ENCODE measurements at places on chromosomes 6 and 20.

- no peak for DNase-seq
Measured at GRCh38 chr6:144361016-144361415, 75.9 kb downstream of the UTRN start.

GRCh38 chr20:21074605-21075336 lies 31.4 kb downstream of the LINC00237 start:
- peak; percentile 68 for DNase-seq

DNA sequence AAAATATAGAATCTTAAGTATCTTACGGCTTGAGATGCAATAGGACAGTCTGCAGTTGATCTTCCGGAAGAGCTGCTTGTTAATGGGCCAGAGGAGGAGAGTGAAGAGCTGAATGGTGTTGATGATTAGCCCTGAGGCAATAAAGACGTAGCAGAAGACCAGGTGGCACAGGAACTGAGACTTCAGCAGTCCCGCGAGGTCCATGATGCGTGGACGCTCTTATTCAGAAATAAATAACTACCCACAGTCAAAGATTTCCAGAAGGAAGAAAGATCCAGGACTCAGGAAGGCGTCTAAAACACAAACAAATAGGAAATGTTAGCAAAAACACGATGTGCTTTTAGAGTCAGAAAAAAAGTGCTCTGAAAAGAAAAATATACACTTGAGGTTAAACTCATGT lies 41.9 kb downstream of the AGPAT4 start:
- DNase-seq = no peak

GRCh38 chr20:57408131-57408530 lies 16.9 kb downstream of the RBM38 start:
- no peak for DNase-seq

GRCh38 chr6:86916393-86916792 lies 20.9 kb upstream of the HTR1E start:
- DNase-seq = no peak

DNA sequence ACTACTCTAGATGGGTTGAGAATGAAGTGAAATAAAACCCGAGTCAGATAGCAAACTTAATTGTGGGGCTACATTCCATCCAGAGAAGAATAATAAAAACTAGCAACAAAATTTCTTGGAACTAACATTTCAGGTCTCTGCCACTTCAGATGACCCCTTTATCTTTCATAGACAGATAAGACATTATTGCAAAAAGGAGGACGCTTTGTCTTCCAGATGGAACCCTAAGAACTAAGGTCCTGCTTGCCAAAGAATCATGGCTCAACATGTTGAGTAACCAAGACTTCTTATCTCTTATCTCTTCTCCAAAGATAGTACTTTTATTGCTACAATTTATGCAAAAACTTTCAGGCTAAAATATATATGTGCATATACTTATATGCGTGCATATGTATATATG lies 221.1 kb upstream of the PREP start:
- DNase-seq = no peak

DNA sequence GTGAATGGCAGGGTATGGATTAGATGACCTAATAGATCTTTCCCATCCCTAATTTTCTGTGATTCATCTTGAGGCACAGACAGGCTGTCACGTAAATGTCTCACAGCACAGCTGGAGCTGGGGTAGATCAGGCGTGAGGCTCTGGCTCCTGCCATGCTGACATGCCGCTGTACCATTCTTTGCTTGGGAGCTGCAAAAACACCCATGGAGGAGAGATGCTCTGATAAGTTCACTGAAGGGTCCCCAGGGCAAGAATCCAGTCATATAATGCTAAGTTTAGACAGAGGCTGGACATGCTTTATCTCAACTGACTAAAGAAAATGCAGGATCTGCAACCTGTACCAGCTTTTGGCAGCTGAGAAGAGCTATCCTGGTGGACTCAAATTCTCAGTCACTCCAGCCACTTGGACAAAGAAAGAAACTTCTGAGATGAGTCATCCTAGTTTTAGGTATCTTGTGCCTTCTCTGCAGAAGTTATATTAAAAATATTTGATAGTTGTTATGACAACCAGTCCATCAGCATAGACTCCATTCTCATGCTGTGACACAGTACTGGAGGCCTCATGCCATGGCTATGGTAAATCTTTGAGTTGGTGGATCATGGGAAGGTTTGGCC lies 185.1 kb upstream of the RAB32 start:
- DNase-seq = no peak
